IMR-90 (cell line): ENCODE measurements at places on chromosomes 2 and 18. TPM values are rescaled to one million over a fixed set of nuclear protein-coding genes. Genes with fewer than 3 reads are reported as not detected.

The RAX gene
- total RNA-seq = not detected in 2 replicates

The LIPG gene
- total RNA-seq = under 0.01 TPM in 1 of 2 replicates, not detected in the other

DNA sequence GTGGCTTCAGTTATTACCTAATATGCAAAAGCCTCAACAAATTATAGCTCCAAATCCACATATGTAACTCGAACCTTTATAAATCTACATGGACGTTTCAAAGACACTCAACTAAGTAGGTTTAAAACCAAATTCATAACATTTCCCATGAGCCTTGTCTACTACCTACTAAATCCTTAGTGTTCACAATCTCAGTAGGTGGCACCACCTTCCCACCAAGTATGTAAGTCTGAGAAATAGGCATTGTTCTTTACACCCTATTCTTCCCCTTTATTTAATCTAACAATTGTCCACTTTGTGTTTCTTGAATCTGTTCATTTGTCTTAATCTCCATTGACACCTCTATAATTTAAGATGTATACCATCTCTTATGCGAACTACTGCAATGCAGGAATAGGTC is 4.6 kb downstream of the PIGN start:
- DNase-seq = no peak

The LMAN1 gene
- 213 and 262 TPM in 2 replicates for total RNA-seq

DNA sequence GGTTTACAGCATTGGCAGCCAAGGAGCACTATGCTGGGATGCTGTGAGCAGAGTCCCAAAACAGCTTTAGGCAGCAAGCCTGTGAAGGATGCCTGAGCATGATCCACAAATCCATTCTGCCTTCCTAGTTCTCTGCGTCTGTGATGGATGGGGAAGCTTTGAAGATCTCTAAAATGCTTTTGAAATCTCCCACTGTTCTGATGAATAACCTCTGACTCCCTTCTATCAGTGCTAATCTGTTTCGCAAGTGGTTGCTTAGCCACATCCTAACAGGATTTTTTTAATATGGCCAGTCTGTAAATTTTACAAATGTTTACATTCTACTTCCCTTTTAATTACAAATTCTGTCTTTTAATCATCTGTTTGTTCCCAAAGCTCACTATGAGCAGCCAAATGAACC is 319.2 kb downstream of the GULP1 start:
- peak; percentile 35 for DNase-seq

- no peak for DNase-seq
Observed at GRCh38 chr2:40072442-40073232, 293.6 kb upstream of the THUMPD2 start.

The SGPP2 gene
- not detected in 2 replicates for total RNA-seq

The ASPRV1 gene
- 0.18 and 0.28 TPM in 2 replicates for total RNA-seq

The SIX3 gene
- total RNA-seq = not detected in 2 replicates

The RAB6D gene
- not detected in 2 replicates for total RNA-seq
